ENCODE measurements at places on chromosomes 5 and 9.

DNA sequence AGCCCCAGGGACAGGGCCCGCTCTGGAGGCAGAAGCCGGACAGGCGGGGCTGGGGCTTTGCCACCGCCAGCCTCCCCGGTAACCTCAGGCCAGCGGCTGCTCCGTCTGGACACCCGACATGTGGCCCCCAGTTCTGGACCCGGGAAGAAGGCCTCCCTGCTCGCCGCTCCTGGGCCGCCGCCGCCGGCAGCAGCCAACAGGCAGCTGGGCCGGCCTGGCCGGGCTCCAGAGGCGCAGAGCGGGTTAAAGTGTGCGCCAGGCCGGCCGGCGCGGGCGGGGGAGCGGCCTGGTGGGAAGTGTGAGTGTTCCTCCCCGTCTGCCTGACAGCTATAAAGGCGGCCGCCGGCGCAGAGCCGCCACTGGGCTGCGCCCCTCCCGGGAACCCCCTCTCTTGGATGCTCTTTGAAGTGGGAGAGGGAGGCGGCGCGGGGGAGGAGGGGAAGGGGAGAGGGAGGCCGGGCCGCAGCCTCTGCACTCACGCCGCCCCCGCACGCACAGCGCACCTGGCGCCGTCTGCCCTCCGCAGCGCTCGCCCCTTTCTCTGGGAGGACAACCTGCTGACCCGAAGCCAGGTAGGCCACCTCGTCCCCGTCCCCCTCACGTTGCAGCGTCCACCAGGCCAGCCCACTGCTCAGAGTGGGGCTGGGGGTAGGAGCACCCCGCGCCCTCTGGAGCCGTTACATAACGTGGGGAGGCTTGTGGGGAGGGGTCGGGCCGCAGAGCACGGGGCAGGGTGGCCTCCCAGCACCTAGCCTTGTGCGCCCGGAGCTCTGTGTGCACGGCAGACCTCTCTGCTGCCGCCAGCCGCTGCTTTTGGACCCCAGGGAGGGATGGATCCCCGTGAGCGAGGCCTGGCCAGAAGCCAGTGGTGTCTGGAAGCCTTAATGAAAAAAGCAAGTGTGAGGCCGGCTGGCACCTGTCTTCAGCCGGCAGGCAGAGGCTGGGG is at the start of gene ADAMTSL2:
Gene ADAMTSL2 (plus strand): TSS at position 359 of the 946 bp plus-strand sequence. CDS start 2,009 bp downstream, outside the sequence.
- DNase-seq: peak; percentile 16

GRCh38 chr5:40046792-40047191 is 622.0 kb upstream of the DAB2 start:
- no peak for DNase-seq

GRCh38 chr5:96433066-96433447 is at the start of gene PCSK1:
PCSK1 (minus strand) TSS chr5:96433248; CDS start chr5:96433042, 206 bp downstream.
- no peak for DNase-seq

GRCh38 chr9:102975251-102975650 is 19.9 kb upstream of the CYLC2 start:
- no peak for DNase-seq

- no peak for DNase-seq
Observed at GRCh38 chr5:150311015-150311692, 8.4 kb upstream of the ARSI start.

DNA sequence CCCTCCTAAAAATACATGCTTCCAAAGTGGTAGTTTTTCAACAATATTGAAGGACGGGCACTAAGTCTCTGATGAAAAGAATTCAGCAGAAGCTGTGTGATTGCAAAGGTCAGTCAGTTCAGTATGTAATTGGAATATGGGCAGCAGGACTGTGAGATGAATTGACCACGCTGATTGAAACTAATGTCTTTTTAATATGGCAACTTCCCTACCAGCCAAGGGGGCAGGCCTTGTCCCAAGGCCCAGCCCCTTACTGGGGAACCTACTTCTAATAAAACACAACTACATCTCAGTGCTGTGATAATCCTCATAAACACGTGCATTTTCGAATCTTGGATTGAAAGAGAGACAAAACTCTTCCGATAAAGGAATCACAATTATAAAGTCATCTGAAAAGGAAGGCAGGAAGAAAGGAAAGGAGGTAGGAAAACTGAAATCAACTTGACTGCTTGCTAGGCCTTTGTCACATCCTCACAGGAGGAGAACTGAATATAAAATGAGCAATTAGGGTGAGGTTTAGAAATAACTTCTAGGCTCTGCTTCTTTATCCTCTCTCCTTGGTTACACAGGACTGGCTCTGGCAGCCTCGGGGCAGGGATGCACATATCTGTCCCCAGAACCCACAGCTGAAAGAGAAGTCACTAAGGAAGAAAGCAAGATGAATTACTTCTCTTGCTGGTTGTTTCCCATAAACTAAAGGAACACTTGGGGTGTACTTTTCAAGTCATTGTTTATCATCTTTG is 281.9 kb downstream of the GLIS3 start:
- DNase-seq: no peak

- peak; percentile 39 for DNase-seq
Observed at GRCh38 chr9:136373300-136374182, at the start of gene CARD9. CARD9 (minus strand) TSS chr9:136373669; CDS start chr9:136372078, 1,591 bp downstream.

GRCh38 chr9:94713436-94714215 is 12.9 kb upstream of the AOPEP start:
- no peak for DNase-seq

- no peak for DNase-seq
Observed at GRCh38 chr5:2904956-2905355, 153.5 kb upstream of the IRX2 start.

GRCh38 chr5:11955331-11955730 is 51.1 kb upstream of the CTNND2 start:
- no peak for DNase-seq

DNA sequence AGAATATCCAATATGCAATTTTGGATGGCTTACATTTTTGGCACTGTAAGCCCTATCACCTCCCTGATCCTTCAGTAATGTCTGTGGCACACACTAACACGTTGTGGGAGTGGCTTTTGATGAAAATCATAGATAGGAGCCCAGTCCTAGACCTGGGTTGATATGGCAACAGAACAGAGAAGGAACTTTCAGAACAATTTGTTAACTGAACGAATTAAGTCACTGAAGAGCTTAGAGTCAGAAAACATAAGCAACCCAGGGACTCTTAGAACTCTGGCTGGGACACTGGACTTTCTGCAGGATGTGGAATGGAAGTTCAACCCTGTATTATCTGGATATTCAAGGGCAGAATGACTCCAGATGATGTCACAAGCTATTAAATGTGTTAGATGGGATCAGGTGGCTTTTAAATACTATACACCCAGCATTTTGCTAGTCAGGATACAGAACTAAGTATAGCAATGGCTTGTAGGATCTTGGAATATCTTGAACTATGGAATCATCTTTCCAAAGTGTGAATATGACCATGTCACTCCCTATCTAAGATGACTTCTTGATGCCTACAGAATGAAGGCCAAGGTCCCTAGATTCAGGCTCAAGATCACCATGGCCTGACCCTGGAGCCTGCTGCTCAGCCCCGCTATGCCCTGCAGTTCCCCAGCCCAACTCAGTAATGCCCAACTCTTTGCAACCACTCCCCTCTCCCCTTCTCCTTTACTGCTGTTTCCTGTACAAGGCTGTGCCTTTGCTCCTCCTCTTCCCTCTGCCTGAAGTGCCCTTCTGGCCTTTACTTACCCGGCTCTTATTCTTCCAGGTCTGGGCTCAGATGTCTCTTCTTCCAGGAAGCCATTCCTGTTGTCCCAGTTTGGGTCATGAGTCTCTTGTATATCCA is 42.8 kb downstream of the VLDLR start:
- no peak for DNase-seq
